ENCODE measurements at places on chromosomes 1 and 21. TPM values are rescaled to one million over a fixed set of nuclear protein-coding genes. Genes with fewer than 3 reads are reported as not detected.

- DNase-seq = no peak
Measured at GRCh38 chr1:111602974-111603373, 16.6 kb upstream of the RAP1A start.

DNA sequence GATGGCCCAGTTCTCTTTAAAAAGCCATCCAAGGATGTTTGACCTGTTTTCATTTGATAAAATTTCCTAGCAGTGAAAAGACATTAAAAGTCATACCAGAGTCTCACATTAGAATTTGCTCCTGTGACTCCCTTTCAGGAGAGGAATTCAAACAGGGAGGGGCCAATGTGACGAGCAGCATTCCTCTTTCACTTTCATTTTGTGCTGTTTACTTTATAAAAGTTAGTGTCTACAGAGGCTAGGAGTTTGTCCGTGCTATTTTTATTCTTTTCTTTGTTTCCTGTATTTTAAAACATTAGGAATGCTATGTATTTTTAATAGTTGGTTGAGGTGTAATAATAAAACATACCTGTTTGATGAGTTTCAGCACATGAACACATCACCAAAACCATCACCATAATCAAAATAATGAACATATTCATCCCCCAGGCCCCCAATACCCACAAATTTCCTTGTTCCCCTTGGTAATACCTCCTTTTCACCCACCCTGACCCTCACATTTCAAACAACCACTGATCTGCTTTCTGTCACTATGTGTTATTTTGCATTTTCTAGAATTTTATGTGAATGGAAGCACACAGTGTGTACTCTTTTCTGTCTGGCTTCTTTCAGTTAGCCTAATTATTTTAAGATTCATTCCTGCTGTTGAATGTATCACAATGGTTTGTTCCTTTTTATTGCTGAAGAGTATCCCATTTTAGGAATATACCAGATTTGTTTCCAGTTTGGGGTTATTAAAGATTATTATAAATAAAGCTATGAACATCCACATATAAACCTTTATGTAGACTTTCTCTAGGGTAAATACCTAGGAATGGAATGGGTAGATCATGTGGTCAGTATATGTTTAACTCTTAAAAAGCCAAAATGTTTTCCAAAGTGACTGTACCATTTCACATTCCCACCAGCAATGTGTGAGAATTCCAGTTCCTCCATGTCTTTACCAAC is 129.5 kb downstream of the TENT5C start:
- DNase-seq = no peak

DNA sequence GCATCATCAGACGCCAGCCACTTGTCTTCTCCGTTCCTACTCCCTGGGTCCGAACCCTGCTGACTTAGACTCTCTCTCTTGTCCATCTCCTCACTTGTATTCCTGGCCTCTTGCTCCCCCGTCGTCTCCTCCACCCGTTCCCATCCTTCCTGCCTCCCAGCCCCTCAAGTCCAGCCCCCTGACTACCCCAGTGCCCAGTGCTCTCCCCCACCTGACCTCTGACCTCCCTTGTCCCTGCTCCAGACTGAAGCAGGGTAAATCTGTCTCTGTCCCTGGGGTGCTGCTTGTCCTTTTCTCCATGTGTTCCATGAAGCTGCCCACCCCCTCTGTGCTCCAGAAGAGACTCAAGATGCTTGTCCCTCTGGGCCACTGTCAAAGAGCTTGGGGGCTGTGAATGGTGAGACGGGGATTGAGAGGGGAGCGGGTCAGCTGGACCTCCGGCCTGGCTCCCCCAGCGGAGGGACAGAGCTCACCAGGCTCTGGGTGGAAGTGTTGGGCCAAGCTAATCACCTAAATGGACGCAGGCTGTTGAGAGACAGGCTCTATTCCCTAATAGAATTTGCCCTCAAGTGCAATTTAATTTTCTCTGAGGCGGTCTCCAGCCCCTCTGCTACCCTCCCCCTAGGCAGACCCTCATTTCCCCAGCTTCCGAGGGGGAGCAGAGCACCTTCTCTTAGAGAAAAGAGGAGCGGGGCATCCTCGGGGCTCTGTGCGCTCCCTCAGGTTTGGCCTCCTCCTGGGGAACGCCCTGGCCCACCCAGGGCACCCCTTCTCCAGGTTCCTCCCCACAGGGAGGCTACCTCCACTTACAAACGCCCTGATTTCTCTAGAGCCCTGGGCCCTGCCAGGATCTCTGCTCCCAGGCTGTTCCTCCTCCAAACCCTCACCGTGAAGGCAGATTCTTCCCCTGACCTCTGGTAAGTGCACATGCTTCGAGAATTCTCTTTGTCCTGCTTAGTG is 11.0 kb upstream of the LHX4 start:
- peak; percentile 50 for DNase-seq

Gene PAX7
- not detected for polyA plus RNA-seq

- DNase-seq = no peak
Measured at GRCh38 chr1:221777431-221778072, 35.7 kb upstream of the DUSP10 start.

DNA sequence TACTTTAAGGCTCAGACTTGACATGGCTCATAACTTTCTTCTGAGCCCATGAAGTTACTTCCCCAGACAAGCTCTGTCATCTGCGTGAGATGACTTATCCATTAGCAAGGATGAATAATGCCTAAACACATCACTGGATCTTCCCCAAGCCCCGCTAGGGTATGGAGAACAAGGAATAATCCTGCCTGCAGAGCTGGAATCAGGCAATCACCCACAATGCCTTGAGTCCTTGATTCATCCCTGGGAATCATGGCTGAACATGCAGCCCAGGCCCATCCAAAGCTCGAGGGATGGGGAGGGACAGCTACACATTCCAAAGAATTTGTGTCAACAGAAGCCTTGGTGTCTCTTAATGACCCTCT is 131.7 kb downstream of the PSMG1 start:
- no peak for DNase-seq

DNA sequence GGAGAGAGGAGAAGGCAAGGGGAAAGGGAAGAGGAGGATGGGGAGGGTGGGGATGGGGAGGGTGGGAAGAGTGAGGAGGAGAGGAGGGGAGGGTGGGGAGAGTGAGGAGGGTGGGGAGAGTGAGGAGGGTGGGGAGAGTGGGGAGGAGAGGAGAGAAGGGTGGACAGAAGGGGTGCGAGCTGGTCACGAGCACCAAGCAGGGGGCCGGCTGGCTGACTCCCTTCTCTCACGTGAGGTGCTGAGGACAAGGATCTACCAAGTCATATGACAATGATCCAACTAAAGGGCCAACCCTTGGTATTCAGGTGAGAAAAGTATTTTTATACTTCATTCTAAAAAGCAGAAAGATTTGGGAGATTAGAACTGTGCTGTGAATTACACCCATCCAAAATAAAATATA is 51.8 kb downstream of the COQ8A start:
- DNase-seq = no peak

DNA sequence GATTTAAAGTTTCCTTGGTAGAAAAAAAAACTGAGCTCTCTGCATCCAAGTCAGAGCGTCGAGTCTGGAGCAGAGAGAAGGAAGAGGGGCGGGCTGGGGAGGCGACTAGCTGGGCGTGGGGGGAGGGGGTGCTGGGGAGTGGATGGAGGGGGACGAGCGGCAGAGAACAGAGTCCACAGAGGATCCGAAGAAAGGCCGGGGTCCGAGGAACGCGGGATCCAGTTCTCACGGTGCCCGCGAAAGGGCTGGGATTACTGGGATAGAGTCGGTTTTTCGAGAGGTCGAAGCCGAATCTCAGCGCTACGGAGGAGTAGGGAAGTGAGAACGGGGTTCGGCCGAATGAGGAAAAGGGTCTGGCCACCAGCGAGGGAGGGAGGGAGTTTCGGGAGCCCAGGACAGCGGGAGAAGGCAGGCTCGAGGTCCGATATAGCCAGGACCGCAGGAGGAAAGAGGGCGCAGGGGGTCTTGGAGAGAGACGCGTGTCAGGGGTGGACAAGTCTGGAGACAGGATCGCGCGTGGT is 665 bp downstream of the DAB1 start:
- DNase-seq = no peak

Gene AMY1B
- polyA plus RNA-seq = not detected

DNA sequence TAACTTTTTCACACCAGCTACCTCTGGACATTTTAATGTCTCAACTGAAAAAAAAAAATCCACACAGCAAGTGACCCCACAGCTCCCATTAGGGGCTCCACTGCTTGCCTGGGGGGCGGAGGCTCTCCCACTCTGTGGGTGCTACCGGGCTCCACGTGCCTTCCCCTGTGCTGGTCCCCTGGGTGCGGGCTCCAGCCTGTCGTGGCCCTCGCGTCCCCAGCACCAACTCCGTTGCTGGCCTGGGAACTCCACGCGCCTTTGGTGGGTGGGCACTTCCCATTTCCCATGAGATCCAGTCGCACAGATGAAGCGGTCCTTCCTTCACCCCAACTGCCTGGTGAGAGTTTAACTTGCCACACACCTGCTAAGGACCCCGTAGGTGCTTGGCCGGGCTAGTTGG is 27.1 kb upstream of the GPR153 start:
- no peak for DNase-seq

- DNase-seq = peak; percentile 74
Measured at GRCh38 chr1:66981679-66982078, 56.9 kb downstream of the MIER1 start.

DNA sequence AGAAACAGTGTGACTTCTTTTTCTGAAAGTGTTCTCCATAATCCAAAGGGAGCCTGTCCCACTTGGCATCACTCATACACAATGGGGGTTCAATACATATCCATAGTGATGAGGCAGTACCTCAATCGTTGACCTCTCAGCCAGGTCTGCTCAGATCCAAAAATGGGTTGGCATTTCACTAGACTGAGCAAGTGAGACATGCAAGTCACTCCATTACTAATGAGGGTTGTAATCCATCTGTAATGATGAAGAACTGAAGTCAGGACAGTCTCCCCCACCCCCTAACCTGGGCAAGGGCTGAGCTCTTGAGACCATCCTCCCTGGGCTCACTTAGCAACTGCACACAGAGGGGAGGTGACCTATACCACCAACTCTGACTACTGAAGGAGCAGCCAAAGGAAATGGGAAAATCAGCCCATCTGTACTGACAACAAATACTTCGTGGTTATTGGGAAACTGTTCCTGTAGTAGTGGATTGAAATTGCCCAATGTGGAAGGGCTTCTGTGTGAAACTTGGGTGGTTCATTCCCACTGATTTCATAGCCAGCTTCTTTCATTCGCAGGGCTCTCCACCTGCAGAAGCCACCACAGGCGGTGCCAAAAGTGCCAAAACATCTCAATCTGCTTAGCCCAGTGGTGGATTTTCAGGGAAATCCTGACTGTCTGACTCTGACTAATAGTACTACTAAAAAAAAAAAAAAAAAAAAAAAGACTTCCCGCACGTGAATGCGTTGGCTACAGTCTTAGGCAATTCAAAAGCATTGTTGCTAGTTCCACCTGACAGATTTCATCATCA is 5.0 kb downstream of the NGF start:
- DNase-seq = peak; percentile 82

Gene FCRL1
- not detected for polyA plus RNA-seq

DNA sequence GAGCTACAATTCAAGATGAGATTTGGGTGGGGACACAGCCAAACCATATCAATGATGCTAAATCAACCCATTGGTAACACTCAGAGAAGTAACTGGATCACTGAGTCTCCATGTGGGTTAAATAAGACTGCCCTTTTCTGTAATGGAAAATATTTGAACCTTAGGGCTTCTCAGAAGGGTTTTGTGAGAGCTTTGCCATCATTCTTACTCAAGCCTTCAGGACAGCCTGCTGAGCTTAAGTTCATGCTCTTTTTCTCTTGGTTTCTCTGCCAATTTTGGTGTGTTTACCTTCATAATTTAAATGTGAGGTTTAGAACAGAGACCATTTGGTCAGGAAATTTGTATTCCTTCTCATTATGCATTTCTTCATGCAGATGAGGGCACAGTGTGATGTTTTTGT is 74.7 kb downstream of the DISC1 start:
- no peak for DNase-seq

DNA sequence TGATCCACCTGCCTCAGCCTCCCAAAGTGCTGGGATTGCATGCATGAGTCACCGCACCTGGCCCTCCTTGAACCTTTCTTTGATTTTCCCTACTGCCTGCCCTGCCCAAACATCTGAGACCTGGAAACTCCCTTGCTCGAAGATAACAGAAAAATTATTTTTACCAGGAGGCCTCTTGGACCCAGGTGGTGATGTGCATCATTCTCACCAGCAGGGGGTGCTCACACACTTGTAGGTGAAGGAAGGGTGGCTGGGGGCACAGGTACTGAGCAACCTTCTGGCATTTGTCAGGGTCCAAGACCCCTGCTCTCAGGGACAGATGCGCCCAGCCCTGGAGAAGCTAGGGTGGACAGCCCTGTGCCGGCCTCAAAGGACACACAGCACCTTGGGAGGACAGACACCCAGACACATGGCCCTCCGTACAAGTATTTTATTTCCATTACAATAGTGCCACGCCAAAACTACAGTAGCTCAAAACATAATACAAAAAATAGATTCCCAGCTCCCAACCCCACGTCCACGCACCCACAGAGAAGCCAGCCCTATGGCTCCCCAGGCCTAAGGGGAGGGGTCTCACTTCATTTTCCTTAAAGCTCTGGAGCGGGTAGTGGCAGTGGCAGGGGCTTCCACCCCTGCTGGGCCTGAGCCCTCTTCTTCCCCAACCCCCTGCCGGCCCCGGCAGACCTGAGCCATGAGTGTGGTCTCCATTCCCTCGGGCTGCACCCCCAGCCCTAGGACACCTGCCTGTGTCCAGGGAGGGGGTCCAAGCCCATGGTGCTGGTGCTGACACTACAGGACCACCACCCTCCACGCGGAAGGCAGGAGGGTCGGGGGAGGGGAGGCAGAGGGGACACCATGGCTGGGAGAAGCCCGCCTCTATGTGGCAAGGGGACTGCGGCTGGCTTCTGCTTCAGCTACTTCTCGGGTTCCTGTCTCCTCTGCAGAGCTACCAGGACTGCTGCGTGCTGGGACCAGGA is 40.4 kb upstream of the EIF4G3 start:
- peak; percentile 76 for DNase-seq

- DNase-seq = no peak
Measured at GRCh38 chr1:185792040-185792439, 57.8 kb downstream of the HMCN1 start.

Gene NBPF4
- 0.20 TPM for polyA plus RNA-seq

- DNase-seq = no peak
Measured at GRCh38 chr1:220144051-220144450, 50.1 kb downstream of the IARS2 start.

- no peak for DNase-seq
Measured at GRCh38 chr1:93102142-93102541, 23.1 kb downstream of the MTF2 start.

DNA sequence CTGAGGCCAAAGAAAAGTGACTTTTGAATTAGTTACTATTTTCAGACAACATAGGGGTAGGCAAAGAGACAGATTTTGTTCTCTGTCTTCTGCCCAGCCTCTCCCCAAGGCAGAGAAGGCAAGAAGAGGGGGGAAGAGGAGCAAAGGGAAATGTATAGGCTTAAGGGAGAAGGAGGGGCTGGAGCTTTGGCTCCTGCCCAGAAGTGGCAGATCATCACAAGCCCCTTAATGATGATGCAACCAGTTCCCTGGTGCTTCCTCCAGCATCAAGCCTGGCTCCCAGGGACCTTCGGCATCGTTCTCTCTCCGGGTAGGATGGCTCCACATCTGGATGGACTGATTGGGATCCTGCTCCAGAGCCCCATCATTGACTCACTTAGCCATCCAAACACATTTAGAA is 112.8 kb downstream of the KCND3 start:
- DNase-seq = no peak

Gene PROK1
- polyA plus RNA-seq = 0.46 TPM
